ENCODE measurements at places on chromosomes 5 and 9.

GRCh38 chr5:67401172-67401571, 204.6 kb upstream of the CD180 start:
- DNase-seq: no peak

- no peak for DNase-seq
Measured at GRCh38 chr9:71814815-71815214, 46.5 kb upstream of the CEMIP2 start.

DNA sequence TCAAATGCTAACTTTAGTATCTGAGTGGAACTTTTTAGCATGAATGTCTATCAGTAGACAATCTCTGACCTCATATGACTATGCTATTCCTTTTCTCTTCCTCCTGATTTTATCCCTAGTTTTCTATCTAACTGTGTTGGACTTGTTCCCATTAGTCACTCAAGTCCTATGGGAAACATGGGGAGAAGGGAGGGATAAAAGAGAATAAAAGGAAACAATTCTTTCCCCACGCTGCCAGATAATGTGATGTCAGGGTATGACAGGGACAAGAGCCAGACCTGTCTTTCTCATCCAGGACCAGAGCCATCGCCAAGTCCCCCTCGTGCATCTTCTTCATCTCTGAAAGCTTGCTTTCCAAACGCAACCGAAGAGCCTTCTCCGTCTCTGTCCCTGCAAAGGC, 43.9 kb downstream of the CDK5RAP2 start:
- DNase-seq: no peak

GRCh38 chr5:178322736-178323540, 90.3 kb upstream of the PHYKPL start:
- DNase-seq: no peak

GRCh38 chr9:87464110-87464991, 33.3 kb upstream of the DAPK1 start:
- no peak for DNase-seq

DNA sequence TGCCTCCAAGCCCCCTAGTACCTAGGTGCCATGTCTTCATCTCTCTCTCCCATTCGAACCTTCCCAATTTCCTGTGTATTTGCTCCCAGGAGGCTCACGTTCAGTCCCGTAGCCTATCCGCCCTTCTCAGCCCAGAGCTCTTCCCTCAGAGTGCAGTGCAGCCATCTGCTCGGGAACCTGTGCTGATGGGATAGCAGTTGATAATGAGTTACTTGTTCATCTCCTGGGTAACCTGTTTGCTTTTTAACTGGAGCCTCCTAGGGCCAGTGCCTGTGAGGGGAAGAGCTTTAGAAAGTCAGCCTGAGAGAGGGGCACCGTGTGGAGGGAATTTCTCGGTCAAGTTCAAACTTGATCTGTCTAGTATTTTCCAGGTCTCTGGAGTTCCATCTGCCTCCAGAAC, 229.8 kb upstream of the IL12B start:
- no peak for DNase-seq

DNA sequence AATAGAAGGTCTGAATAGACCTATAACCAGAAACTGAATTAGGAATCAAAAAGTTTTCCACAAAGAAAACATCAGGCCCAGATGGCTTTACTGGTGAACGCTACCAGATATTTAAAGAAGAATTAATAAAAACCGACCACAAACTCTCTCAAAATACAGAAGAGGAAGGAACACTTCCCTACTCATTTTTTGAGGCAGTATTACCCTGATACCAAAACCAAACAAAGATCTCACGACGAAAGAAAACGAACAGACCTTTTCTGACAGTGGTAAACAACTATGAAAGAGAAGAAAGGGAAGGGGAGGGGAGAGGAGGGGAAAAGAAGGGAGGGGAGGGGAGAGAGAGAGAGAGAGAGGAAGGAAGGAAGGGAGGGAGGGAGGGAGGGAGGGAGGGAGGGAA, 13.5 kb downstream of the B4GALT1 start:
- no peak for DNase-seq

DNA sequence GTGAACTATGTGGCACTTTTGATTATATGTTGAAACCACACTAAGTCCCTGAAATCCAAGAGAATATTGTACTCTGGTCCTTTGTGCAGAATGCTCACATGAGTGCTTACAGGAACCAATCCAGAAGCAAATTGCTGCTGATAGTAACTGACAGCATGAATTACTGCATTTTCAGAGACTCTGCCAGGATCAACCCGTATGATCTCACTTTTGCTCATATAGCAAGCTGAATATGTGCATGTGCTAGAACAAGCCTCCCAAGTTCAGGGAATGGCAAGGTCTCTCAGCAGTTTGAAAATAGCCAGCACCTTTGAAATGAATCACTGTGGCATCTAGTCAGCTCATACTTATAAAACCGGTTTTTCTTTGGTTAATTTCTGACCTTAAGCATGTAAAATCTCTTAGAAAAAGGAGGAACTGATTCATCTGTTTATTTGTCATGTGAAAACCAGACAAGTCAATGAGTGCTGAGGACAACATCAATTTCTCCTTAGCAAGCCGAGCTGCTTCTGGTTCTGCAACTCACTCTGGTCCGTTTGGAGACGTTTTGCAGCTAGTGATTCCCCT, 215.7 kb upstream of the ELL2 start:
- peak; percentile 11 for DNase-seq

- no peak for DNase-seq
Measured at GRCh38 chr5:162037431-162037830, 30.1 kb upstream of the GABRG2 start.

- no peak for DNase-seq
Measured at GRCh38 chr5:35282810-35283209, 52.5 kb upstream of the PRLR start.

DNA sequence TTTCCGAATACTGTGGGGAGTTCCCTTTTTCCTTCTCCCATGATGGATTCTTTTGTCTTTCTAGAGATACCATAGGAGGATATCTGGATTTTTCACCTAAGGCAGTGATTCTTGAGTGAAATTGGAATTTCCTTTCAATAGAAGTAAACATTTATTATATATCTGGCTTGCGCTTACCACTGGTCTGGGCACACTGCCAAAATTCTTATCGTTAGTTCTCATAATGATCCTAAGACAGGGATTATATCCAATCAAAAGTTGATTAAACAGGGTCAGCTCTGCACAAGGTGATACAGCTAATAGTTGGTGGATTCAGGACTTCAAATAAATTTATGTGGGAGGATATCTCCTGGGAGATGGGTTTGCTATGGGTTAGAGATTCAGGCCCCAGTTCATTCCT, 9.6 kb downstream of the TLE4 start:
- no peak for DNase-seq

DNA sequence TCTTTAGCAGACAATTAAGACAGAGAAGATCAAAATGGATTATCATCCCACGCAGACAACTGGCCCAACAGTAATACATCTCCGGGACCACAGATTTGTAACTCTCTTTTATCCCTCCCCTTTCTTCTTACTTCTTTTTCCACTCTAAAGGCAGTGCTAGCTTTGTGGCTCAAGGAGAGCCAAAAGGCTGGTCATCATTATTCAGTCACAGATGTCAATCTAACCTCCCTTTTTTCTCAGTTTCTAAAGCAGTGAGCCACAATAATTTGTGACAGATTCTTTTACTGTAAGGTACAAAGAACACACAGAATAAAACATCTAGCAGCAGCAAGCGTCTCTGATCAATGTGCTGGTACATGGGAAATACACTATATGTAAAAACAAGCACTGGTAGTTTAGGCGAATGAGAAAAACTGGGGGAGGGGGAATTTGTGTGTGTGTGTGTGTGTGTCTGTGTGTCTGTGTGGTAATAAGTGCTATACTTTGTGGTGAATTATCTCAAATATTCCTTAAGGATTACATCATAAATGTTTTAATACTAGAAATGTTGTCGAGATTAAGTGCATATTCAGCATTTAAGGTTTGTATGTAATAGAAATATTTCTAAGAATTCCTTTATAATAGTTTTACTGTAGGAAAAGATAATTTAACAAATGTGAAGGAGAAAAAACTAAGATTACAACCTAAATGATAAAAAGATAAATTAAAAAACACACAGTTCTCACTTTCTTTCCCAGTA, 140.2 kb downstream of the DENND1A start:
- DNase-seq: no peak

DNA sequence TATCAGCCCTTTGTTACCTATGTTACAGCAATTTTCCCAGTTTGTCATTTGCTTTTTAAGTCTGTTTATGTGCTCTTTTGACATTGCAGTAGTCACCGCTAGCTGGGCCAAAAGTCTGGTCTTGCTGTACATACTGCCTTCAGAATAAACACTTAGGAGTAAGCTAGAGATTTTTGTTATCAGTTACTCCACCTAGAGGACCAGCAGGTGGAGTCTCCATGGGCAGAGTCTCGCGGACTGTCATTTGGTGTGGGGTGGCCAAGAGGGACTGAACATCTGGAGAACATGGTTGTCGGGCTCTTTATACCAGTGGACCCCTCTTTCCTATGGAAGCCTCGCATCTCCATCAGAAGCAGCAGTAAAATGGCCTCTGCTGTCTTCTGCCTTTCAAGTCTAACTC, 10.8 kb upstream of the MGAT1 start:
- DNase-seq: no peak

DNA sequence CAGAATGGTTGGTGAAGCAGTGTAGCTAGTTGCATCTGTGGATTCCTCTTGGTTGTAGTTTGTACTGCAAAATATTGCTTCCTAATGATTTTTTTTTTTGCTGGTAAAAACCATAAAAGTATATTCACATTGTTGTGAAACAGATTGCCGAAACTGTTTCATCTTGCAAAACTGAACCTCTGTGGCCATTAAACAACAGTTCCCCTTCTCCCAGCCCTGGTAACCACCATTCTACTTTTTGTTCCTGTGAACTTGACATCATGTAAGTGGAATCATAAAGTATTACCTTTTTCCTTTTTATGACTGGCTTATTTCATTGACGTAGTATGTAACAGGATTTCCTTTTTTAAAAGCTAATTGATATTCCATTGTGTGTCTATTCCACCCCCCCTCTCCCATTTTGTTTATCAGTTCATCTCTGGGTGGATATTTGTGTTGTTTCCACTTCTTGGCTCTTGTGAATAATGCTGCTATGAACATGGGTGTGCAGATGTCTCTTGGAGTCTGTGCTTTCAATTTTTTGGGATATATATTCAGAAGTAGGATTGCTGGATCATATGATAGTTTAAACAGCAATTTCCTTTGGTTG, 11.8 kb downstream of the SUB1 start:
- DNase-seq: no peak

DNA sequence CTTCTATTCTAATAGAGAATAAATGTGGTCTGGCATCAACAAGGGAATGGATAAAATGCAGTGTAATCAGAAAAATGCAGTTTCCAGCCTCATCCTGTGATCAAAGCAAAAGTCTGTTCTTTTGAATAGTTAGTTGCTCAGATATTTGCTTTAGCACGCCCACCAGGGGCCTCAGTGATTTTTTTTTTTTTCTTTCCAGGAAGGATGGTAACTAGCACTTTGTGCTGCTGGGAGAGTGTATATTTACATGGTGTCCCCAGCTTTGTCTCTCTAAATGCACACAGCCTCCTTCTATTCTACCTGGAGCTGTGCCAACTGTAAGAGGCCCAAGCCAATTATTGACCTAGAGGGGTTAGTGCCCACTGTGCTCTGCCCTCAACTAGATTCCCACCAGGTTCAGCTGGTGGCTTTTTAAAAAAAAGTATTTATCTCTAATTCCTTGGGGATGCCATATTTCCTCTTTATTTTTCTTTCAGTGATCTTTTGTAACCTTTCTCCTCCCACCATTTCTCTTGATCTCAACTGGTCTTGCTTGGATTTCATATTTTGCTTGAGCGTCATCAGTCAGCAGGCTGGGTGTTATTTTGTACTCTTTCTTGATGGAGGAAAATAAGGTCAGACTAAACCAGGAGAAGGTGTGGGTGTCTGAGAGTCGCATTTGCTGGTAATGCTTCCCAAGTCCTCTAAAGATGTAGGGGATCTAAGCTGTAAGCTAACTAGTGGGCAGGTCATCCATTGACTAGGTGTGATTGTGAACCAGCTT, 193.0 kb upstream of the C9orf72 start:
- DNase-seq: no peak

DNA sequence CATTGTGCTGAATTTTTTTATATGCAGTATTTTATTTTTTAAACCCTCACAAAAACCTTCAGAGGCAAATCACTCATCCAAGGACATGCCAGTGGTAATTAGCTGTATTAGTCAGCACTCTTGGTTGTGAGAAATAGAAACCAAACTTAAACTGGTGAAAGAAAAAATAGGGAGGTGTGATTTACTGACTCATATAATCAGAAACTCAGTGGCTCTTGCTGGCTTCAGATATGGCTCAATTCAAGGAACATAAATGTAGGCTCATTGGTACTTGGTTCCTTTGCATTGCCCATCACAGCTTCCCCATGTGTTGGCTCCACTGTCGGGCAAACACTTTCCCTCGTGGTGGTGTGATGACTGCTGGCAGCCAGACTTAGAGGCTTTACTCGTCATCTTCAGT, 497.2 kb downstream of the MAT2B start:
- DNase-seq: no peak

GRCh38 chr9:18978188-18978587, 54.8 kb downstream of the SAXO1 start:
- no peak for DNase-seq

- no peak for DNase-seq
Measured at GRCh38 chr9:93205896-93206575, 22.1 kb downstream of the WNK2 start.

- DNase-seq: no peak
Measured at GRCh38 chr9:35636135-35636876, 14.4 kb downstream of the SIT1 start.

DNA sequence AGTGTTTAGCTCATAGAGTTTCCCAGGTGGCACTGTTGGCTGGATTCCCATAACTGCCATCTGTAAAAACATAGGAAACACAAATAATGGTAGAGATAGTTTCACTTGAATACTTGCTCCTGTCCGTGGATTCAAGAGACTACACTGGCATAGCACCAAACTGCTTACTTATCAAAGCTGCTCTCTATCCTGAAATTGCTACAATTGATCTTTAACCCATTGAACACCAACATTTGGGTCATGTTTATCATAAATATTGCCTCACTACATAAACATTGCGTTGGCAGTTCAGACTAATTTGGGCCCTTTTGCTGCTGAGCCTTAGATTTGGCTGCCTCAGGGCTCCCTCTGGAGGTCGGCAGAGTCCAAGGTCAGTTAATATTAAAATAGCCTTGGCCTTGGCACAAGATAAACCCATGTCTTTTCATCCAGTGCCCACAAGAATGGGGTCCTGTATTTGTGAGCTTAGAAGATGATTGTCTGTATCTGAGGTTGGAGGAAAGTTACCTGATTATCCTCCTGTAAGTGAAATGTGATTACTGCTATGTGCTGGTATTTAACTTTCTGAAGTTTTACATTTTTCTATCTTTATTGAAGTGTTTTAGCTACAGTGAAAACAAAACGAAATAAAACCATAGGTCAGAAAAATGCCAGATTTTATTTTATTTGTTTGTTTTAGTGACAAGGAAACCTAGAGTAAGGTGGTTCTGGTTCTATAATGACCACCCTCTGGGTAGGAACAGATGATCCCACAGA, 4.0 kb upstream of the RANBP3L start:
- DNase-seq: no peak

- no peak for DNase-seq
Measured at GRCh38 chr9:20319241-20319640, 303.1 kb downstream of the MLLT3 start.

GRCh38 chr5:172925336-172925948, 33.8 kb upstream of the RPL26L1 start:
- no peak for DNase-seq
